AG08395 (cell line): ENCODE measurements at places on chromosomes 2 and 18.

GRCh38 chr2:201233812-201234662 is 26.3 kb upstream of the CASP8 start:
- no peak for DNase-seq

DNA sequence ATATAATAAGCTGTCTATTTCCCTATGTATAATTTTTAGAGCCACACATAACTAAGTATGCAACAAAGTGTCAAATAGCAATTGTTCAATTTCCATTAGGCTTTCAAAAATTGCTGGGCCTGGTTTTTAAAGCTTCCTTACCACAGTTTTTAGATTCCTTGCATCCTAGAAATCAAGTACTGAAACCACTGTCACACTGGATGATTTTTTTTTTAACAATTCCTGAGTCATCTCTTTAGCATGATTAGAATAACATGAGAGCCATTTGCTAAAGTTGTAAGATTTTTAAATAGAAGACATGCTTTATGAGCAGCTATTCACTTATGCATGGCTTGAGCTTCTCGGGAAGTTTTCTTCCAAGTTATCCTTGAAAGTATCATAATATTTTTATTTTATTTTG is 319.5 kb upstream of the NXPH2 start:
- DNase-seq: no peak

DNA sequence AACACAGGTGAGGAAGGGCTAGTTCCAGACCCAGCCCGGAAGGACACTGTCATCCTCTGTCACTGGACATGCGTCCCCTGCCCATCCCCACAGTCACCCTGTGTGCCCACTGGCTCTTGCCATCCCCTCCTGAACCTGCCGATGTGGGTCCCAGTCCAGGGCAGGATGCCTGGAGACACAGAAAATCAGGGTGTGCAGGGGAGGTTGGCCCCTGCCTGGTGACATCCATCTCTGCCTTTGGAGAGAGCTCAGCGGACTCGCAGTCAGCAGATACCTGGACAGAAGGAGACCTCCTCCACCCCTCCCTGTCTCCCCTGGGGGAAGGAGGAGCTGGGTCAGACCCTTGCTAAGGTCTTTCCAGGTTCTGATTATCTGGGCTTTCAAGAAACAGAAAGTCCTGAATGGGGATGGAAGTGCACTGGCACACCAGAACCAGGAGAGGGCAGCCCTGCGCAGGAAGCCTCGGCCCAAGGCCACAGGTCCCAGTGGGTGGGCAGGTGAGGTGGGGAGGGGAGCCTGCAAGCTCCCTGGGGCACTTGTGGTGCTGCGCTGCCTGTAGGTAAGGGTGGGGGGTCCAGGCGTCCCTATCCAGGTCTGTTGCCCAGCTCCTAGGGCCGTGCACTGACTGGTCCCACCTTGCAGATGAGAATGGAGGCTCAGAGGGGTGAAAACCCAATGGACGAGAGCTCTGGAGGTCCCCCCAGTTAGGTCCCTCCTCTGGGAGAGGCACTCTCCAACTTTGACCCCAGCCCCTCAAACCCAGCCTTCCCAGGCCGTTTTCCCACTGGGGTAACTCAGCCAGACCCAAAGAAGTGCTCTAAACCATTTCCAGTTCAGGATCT is 9.7 kb upstream of the OTOS start:
- peak; percentile 75 for DNase-seq

DNA sequence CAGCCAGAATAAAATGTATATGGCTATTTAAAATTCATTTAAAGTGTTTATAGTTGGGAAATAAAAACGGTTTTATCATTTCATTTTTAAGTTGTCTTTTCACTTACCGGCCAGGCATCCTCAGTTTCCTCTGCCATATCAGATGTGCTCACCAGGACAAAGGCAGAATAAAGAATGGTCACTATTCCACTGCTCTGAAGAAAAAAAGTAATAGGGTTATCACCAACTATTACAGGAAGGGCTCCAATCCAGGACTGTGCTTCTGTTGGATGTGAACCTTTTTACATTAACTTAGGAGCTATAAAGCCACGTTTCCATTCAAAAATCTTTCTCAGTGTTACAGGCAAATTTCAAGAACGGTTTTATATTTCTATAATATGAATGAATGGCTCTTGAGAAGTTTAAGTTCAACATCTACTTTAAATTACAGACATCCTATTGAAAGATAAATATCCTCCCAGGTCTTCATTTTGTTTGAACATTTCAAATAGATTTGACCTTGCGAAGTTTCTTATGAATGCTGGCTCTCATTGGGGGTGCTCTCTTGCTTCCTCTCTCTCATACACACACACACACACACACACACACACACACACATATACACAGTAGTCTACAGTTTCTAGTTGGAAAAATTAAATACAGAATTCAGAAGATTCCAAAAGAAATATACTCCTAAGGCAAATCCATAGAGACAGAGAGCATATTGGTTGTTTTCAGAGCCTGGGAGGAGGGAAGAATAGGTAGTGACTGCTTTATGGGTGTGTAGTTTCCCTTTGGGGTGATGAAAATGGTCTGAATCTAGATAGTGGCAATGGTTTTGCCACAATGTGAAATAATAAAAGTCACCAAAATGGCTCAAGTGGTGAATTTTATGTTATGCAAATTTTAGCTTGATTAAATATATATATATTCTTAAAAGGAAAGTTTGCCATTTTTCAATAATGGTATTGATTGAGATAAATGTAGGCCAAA is 2.9 kb upstream of the SLC40A1 start:
- DNase-seq: no peak

DNA sequence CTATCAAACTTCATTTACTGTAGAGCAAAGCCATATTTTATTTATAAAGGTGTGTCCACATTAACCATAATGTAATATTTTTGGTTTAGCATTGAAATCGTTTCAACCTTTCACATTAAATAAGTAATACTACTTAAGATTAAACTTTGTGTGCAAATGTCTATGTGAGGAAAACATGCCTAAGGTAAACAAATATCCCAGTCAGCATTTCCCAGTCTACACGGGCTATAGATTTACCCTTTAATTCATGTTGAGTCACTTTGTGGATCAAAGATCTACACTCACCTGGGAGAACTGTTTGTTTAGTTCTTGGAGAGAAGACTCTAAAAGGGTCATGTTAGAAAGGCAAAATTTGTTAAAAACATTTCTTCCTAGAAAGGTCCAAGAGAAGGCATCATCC is 89.1 kb downstream of the ABCA12 start:
- no peak for DNase-seq

DNA sequence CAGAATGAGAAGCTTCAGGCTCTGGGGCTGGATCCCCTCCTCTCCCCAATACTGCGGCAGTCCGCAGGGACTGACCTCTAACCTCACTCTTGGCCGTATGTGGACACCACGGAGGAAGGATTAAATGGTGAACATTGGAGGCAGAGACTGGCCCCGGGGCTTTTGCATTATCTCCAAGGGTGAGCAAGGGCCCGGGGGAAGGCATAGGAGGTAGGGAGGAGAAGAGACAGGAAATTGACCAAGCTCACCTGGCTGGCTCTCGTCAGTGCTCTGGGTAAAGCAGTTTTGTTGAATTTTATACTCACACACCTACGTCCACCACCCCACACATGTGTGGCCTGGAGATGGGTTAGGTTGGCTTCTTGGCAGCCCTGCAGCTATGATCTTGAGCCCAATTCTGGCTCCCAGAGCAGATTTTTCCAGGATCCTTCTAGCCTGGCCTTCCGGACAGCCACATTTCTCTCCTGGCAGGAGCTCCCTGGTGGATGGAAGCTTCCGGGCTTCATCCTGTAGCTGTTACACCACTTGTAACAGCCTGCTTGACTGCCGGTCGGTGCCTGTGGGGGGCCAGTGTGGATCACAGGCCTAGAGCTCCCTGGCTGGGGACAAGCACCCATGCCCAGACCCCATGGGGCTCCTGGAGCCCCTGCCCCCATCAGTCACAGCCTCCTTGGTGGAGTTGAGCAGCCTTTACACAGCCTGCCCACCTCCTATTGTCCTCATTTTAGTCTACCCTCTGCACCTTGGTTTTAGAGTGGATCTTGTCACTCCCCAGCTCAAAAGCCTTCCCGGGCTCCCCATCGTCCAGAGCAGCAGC is 7.6 kb downstream of the ITM2C start:
- no peak for DNase-seq

GRCh38 chr2:43131051-43131889 is 95.1 kb downstream of the ZFP36L2 start:
- DNase-seq: peak; percentile 78

- DNase-seq: no peak
Measured at GRCh38 chr2:230127195-230127594, 58.5 kb upstream of the SLC16A14 start.

GRCh38 chr18:50158866-50159653 is 35.9 kb downstream of the MYO5B start:
- DNase-seq: no peak

DNA sequence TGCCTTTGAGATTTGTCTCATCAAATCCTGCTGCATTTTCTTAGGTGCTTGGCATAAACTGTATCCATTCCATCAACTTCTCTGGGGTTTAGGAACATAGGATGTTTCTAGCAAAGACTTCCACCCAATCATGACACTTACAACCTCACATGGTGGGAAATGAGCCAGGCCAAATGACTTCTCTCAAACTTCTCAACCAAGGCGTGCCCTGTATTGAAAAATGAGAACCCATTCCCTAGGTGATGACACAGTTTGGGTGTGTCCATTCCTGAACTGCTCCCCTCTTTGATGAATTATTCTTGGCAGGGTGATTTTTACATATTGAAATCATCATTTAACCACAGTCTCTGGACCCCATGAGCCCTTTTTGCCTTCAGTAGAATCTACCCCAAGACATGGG is 161.1 kb downstream of the EN1 start:
- peak; percentile 50 for DNase-seq

DNA sequence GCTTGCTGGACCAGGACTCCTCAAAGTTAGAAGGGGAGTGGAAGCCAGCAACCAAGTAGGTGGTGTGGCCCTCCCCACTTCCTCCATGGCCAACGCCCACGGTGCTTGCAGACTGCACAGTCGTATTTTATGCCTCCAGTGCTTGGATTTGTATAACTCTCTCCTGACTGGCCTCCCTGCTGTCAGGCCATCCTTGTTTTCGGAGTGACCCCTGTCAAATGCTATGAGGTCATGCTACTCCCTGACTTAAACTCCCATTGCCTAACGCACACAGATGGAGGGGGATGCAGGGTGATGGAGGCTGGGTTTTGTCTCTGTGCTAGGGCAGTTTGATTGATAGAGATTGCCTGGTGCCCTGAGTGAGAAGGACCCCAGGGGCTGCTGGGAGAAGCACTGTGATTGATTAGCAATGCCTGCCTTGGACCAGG is 36.1 kb downstream of the GLI2 start:
- DNase-seq: no peak

DNA sequence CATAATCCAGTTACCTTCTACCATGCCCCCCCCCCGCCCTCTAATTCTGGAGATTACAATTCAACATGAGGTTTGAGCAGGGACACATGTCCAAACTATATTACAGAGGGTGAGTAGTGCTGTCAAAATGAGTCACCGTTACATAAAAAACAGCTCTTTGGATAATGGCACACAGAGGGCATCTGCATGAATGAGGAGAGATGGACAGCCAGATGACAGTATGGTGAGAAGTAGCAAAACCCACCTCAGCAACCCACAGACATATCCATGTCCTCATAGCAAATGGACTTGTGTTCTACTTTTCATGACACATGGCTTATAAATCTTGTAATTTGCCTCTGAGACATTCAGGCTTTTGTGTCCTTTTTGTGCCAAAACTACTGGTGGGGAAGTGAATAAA is 132.0 kb downstream of the EML6 start:
- no peak for DNase-seq

DNA sequence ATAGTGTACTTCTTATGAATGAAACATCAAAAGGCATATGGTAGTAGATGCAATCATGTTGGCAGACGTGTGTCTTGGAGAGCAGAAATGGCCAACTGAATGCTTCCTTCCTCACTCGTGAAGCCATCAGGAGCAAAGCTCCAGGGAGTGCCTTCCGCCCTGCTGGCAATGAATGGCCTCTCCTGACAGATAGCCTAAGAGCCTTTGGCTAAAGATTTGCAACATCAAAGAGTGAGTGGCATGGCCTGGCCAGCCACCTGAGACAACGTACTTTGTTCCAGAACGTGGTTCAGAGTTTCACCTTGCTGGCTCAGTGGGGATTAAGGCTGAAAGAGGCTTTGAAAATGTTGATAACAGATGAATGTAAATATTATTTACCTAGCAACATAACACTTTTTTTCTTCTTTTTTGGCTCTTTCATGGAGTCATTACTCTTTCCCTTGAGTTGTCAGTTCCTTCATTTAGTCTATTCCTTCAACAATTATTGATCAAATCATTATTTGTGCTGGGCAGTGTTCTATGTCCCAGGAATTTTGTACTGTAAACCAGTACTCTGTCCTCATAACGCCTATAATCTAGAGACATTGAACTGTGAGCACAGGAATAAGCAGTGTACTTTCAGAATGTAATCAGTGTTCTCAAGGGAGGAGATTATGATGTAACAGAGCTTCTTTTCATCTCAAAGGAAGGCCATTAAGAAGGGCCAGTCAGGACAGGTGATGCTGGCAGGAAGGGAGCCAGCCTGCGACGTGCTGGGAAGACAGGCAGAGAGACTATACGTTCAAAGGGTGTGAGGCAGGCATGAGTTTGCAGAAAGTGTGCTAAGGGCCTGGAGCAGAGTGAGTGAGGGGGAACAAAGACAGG is 59.4 kb upstream of the SH3RF3 start:
- no peak for DNase-seq

GRCh38 chr2:124437811-124438210 is 412.7 kb downstream of the CNTNAP5 start:
- DNase-seq: no peak

- no peak for DNase-seq
Measured at GRCh38 chr2:206701952-206702605, 16.1 kb downstream of the DYTN start.

- no peak for DNase-seq
Measured at GRCh38 chr2:48467637-48468036, 62.3 kb upstream of the STON1 start.

DNA sequence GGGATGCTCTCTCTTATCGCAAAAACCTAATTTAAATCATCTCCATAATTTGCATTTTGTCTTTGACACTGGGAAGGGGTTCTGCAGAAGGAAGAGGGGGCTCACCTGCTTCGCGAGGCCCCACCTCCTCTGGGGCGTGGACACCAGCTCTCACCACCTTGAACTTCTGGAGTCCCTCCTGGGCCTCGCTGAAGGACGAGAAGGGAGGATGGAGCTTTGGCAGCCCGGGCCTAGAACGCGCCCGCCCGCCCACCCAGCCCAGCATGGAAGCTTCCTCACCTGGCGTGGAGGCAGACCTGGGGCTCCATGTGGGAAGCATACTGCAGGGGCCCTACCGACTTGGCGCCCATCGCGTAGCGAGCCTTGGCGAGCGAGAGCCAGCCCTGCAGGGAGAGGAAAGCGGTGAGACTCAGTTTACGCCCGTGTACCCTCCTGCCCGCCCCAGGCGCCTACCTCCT is 1.1 kb upstream of the IMP4 start:
- DNase-seq: peak; percentile 5

GRCh38 chr2:118913803-118914645 is 28.0 kb upstream of the MARCO start:
- peak; percentile 17 for DNase-seq

DNA sequence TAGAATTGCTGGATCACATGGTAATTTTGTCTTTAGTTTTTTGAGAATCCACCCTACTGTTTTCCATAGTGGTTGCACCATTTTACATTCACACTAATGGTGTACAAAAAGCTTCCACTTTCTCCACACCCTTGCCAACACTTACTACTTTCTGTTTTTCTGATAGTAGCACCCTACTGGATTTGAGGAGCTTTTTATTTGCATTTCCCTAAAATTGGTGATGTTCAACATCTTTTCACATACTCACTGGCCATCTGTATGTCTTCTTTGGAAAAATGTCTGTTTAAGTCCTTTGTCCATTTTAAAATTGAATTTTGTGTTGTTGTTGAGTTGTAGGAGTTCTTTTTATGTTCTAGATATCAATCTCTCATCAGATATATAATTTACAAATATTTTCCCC is 3.5 kb downstream of the POLR1A start:
- no peak for DNase-seq
